Kidney tubule cell (primary cell): ENCODE measurements at places on chromosomes 2 and 18.

GRCh38 chr18:75884728-75885127 lies 457.2 kb upstream of the SMIM21 start:
- no peak for DNase-seq

DNA sequence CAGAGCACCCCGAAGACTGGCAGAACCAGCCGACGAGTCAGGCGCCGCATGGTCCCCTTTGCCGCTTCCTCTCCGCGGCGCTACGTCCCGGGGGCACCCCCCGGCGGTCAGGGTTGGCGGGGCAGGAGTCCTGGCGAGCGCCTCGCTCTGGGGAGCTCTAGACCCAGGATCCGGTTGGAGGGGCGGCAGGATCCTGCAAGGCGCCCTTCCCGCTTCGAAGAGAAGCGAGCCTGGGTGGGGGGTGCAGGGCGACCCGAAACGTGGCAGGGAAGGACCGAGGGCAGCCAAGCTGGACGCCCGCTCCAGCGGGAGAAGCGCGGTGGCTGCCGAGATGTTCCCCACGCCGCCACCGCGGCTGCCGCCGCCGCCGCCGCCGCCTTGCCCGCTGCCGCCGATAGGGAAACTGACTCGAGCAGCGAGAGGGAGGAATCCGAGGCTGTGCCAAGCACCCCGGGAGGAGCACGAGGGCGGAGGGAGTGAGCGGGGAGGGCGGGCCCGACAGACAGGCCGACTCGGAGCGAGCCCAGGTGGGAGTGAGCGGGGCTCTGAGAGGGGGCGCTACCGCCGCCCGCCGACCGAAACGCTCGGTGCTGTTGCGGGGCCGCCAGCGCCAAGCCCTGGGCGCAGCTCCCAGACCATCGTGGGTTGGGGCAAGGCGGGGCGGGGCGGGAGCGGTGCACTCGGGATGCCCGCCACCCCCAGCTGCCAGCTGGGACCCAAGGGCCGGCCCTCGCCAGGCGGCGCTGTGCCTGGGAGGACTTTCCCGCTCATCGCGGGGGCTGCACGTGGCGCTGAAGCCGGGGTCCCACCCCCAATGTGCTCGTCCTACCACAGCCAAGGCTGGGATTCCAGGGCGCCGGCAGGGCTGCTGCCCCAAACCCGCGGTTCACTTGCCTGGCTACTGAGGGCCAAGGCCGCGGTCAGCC lies at the start of gene GALNT14:
Gene GALNT14, minus strand, starts transcription at position 404 of the 926 bp plus-strand sequence. Its CDS starts 354 bp downstream, at position 50.
- DNase-seq = peak; percentile 85

DNA sequence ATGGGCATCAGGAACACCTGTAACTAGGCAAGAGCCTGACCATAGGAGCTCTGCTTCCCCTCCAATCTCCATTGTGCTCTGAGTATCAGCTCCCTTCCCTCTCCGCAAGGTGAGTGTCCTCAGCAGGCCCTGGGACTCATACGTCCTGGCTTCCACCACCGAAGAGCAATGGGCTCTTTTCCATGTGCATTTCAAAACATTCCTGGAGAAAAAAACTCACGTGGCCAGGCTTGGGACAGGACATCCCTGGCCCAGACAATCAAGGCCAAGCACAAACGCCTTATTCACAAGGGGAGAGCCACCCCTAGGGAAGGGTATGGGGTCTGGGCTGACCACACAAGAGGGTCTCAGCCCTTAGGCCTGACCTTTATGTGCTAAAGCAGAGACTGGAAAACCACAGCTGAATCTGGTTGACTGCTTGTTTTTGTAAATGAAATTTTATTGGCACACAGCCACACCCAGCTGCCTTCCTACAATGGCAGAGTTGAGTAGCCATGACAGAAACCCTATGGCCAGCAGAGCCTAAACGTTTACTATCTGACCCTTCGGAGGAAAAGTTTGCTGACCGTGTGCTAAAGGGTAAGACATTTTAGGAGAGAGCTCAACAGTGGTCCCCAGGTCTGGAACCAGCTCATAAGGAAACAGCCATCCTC lies 175.7 kb upstream of the ARL4C start:
- no peak for DNase-seq

DNA sequence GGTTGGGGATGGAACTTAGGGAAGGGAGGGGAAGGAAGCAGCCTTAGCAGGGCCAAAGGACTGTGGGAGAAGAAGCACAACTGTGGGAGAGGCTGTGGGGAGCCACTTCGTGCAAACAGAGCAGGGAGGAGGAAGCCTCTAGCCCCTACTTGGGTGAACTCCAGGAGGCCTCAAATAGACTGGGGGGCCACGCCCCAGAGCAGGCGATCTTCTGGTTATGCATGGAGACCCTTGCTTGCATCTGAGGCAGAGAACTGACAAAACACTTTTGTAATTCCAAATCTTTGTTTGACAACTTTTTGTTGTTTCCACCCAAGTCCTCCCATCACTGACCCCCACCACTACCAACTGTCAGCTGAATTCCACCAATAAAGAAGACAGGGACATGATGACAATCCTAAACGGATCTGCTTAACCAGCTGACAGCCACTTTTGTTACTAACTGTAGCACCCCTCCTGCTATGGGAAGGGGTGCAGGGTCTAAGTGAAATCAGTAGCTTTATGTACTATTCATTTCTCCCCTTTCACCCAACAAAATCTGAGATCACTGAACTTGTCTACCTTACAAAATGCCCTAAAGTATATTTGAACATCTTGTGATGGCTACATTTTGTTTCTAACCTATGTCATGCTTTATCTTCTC lies 80.5 kb upstream of the CPO start:
- no peak for DNase-seq

DNA sequence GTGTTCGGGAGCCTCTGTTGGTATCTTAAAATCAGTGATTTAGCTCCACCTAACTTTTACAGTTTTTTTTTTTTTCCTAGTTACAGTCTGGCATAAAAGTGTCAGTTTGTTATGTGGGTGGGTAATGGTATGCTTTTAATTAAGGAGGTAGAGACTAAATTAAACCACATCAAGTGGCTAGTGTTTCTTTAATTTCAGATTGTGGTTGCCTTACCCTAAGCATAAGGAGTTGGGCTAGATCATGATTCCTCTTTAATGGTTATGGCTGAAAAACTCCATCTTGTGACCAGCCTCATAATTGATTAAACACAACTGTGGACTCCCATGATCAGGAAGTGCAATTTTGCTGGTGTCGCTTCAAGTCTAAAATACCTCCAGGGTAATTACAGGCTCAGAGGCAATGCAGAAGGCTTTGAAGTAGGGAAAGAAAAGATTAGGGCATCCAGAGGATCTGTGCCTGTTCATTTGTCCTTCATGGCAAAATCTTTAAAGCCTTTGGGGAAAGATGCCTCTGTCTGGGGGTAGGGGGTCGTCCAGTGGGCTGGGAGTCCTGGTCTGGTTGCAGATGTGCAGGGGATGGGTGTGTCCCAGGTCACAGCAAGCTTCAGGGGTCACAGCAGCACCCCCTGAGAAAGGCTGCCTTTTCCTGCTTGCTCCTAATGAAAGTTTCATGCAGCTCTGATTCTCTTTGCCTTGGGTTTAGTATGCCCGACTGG lies 579.2 kb downstream of the BCL11A start:
- DNase-seq = no peak

GRCh38 chr2:170139276-170139967 lies 38.5 kb upstream of the MYO3B start:
- DNase-seq = no peak

DNA sequence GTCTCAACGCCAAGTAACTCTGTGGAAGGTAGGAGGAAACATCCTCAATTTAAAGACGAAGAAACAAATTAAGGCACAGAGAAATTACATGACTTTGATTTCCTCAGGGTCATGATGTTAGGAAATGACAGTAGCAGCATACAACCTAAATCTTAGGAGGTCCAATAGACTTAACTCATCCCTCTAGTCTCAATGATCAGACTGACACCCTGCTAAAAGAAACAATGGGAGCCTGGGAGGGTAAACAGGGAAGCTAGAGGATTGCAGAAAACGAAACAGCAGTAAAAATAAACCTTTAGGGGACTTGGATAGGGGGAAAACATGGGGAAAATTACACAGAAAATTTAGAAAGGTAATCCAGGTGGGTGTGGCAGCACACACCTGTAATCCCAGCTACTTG lies 56.0 kb downstream of the ROCK2 start:
- DNase-seq = no peak

DNA sequence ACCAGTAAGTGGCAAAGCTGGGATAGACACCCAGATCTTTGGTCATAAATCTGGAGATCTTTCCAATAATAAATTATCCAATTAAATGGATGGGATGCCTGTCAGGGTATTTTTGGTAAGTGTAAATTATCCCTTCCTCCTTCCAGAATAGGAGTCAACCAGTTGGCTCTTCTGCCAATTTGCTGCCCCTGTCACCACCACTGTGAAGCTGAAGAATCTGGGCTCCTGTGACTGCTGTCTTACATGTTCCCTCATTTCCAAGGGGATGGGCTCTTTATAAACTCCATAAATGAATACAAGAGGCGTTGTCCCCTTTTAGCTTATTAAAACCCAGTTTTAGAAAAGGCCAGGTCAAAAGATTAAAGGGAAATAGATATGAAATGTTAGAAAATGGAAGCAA lies 17.8 kb upstream of the BMP10 start:
- no peak for DNase-seq

DNA sequence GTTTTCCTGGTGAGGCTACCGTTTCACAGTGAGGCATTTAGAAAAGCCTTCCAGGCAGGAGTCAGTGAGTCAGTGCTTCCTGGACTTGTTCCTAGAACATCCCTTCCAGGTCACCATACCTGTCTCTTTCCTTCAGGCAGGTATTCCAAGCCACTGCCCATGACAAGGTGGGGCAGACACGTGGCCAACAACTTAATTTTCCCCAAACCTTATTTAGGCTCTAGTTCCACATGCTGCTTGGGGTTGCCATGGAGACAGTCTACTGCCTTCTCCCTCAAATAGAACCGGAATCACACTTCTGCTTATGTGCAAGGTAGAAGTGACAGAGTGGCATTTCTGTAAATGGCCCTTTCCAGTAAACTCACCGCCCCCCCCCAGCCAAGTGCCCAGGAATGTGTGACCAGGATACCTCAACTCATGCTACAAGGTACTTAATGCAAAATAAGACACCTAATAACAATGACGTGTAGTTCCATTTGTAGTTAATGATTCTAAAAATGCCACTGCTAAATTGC lies 258.3 kb downstream of the PRKCE start:
- peak; percentile 93 for DNase-seq

GRCh38 chr2:172428832-172429210 lies 1.4 kb downstream of the ITGA6 start:
- DNase-seq = no peak

GRCh38 chr2:37742286-37742685 lies 70.8 kb upstream of the CDC42EP3 start:
- no peak for DNase-seq

- no peak for DNase-seq
Measured at GRCh38 chr2:37665043-37665442, 6.4 kb downstream of the CDC42EP3 start.

- no peak for DNase-seq
Measured at GRCh38 chr2:172607379-172607928, 51.6 kb downstream of the PDK1 start.

GRCh38 chr2:8281234-8281633 lies 400.6 kb upstream of the ID2 start:
- DNase-seq = no peak

GRCh38 chr2:133360882-133361281 lies 207.4 kb downstream of the NCKAP5 start:
- no peak for DNase-seq

DNA sequence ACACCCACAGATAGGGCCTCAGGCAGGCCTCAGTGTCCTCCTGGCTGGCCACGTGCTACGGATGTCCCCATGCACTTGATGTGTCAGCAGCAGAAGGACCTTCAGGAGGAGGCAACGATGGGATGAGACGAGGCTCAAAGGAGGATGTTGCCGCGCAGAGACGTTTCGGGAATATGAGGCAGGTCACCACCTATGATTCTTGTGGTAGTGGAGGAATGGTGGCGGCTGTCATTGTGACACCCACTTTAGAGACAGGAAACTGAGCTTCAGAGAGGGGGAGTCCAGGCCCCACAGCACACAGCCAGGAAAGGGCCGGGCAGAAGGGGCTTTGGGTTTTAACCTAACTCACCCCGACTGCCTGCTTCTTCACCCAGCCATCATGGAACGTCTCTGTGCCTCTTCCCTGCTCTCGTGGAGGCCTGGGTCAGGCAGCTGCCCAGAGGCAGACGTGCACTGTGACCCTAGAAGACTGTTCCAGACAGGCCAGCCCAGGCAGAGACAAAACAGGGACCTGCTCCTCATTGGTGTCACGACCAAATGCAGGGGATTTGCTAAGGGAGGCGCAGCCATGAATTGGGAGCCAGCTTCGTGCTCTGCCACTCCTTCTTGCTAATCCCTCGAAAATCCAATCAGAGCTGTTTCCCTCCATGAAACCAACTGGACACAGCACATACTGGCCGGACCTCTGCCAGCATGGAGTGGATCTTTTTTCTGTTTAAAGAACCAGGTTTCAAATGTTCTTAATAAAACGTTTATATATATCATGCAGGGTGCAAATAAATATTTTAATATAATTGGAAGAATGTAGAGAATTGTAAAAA lies 169.2 kb downstream of the ASB1 start:
- DNase-seq = no peak

- DNase-seq = peak; percentile 53
Measured at GRCh38 chr2:240983361-240983995, 14.9 kb upstream of the SNED1 start.

DNA sequence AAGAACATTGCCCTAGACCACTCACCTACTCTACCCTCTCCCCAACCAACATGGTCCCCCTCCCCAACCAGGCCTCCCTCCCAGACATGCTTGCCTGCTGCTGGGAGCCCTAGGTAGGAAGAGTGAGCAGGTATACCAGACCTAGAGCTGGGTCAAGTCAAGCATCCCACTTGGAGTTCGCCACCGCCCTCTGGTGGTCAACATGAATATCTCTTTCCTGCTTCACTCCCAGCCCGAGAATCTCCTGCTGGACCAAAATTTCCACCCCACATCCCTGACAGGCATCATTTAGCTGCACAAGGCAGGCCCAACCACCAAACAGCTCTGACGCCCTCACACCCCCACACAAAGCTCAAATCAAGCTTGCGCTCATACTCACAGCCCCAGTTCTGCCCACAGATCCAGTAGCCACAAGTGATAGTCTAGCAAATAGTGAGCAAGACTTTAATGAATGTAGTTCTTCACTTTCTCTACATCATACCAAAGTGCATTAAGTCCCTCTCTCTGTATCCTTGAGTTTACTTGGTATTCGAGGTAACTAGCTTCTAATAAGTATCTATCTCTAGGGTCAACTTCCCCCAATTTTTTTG lies 116.0 kb downstream of the TNS1 start:
- peak; percentile 79 for DNase-seq

DNA sequence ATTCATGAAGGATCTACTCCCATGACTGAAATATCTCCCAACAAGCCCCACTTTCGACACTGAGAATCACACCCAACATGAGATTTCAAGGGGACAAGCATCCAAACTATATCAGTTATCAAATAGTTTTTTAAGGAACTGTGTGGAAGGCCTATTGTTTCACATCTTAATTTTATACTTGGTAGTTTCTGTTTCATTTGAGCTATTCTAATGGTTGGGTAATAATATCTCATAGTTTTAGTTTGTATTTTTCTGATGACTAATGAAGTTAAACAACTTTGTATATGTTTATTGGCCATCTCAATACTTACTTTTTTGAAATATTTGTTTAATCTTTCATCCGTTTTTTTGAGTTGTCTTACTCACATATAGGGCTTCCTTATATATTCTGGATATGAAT lies 135.0 kb downstream of the SCG2 start:
- no peak for DNase-seq

GRCh38 chr2:171469176-171469575 lies 35.1 kb downstream of the DCAF17 start:
- DNase-seq = peak; percentile 13

GRCh38 chr2:124369181-124369580 lies 344.1 kb downstream of the CNTNAP5 start:
- no peak for DNase-seq
